Panc1 (cell line): ENCODE measurements at places on chromosomes 3 and 15.

- DNase-seq: no peak
Measured at GRCh38 chr3:43104660-43105595, 951 bp downstream of the POMGNT2 start.

GRCh38 chr15:23416349-23417276 is 30.4 kb downstream of the GOLGA6L2 start:
- no peak for DNase-seq

GRCh38 chr15:85154061-85154460 is 172.4 kb downstream of the PDE8A start:
- no peak for DNase-seq

DNA sequence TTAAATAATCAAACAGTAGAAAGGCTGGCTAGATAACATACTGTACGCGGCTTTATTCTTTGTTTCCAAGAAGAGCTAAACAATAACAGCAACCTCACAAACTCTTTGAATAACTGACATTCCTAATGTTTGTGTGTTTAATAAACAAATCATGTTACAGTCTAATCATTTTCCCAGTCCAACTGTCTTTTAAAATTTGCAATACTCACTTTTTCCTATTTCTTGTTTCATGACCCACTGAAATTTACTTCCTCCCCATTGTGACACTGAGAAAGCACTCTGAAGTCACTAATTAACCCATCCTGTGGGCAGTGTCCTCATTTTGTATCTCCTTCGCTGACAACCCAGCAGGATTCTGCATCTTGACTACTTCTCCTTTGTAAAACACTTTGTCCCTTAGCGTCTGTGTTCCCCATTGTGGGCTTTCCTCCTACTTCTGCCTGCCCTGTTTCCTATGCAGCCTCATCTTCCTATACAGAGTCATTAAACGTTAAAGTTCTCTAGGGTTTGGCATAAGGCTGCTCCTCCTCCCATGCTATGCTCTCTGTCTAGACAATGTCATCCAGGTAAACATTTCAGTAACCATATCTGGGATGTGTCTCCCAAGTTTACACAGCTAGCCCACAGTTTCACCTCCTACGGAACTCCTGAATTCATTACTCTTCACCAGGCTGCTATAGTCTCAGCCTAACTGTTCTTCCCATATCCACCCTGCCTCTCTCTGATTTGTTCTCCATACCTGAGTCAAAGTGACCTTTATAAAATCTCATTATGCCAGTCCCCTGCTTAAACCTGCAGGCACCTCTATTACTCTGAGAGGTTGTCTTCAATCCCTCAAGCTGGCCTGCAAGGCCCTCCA is 148.9 kb downstream of the GREM1 start:
- no peak for DNase-seq

GRCh38 chr3:182809531-182809930 is 16.2 kb downstream of the ATP11B start:
- no peak for DNase-seq

DNA sequence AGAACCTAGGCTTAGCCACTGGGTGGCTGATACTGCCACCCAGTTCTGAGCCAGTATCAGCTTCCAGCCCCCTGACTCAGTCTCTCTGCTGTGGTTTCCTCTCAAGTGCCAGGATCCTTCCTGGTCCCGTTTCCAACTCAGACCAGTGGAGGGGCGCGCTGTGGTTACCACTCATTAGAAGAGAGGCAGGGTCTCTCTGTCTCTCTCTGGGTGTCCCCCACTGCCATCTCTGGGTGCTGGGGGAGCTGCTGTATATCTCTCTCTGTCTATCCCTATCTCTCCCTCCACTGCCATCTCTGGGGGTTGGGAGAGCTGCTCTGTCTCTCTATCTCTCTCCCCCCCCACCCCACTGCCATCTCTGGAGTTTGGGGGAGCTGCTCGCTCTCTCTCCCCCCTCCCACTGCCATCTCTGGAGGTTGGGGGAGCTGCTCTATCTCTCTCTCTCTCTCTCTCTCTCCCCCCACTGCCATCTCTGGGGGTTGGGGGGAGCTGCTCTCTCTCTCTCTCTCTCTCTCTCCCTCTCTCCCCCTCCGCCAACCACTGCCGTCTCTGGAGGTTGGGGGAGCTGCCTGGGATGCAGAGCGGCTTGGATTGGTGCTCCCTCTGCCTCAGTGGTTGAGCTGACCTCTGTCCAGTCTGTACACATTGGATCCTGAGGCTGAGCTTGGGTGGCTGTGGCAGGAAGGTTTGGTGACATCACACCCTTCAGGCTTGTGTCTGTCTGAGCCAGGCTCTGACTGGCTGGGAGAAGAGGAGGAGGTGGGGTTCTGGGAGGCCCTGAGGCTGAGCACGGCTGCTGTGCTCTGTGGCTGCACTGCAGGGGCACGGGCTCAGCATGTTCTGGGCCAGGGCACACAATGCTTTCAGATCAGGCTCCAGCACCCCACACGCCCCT is 98.9 kb downstream of the APBA2 start:
- DNase-seq: no peak

- no peak for DNase-seq
Measured at GRCh38 chr3:178969004-178969700, 102.5 kb downstream of the ZMAT3 start.

DNA sequence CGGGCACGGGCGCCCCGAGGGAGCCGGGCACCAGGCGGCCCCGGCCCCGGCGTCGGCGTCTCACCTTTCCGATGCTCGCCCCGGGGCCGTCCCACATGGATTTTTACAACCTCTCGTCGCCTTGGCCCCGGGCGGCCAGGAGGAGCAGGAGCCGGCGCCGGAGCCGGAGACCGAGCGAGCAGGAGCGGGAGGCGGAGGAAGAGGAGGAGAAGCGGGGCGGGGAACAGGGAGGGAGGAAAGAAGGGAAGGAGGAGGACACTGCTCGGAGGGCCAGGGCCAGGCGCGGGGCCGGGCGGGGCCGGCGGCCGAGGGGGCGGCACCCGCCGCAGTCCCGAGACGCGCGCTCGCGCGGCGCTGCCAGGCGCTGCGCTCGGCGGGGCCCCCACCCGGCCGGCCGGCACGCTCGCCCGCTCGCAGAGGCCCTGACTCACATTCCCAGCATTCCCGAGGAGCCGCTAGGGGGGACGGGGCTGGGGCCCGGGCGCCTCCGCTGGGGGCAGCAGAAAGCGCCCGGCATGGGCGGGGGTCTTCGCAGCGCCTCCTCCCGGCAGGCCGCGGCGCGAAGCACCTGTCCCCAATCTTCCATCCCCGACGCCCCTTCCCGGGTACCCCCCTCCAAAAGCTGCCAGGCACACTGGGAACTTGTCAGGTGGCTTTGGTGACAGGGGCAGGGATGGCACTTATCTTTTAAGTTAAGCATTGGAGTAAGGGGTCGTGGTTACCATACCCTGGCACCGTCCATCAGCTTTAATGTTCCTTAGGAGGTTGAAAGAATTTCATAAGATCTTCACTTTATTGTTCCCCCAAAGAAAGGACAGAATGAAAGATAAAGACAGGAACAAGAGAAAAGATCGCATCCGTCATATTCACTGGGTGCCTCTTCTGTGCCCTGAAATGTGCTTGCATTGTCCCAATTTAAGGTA is at the start of gene ERC2:
Gene ERC2, minus strand, starts transcription at position 284 of the 923 bp plus-strand sequence.
- DNase-seq: no peak

DNA sequence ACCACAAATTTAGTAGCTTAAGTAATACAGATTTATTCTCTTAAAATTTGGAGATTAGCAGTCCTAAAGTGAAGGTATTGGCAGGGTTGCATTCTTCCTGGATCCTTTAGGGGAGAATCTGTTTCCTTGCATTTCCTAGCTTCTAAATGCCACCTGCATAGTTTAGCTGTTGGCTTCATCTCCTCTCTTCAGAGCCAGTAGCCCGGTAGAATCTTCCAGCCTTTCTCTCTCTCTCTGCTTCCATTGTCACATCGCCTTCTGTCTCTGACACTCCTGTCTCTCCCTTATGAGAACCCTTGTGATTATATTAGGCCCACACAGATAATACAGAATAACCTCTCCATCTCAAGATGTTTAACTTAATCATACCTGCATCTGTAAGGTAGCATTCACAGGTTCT is 21.4 kb downstream of the FAM98B start:
- DNase-seq: no peak

- no peak for DNase-seq
Measured at GRCh38 chr15:101390060-101390459, 95.0 kb upstream of the SNRPA1 start.

DNA sequence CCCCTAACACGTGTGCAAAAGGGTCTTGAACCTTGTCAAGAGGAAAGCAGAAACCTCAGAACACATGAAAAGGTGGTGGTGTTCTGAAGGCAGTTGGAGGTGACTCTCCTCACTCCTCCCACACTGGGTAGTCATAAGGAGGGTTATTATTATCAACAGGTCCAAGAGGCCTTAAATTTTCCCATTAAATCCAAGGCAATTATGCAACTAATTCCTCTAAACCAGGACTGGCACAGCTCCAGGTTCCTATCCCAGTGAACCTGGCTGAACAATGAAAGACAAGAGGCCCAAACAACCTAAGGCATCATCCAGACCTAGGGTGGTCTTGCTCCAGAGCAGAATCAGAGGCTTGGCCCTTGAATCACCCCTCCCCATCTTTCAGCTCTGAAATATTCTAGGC is 15.0 kb downstream of the MYLK start:
- DNase-seq: no peak

DNA sequence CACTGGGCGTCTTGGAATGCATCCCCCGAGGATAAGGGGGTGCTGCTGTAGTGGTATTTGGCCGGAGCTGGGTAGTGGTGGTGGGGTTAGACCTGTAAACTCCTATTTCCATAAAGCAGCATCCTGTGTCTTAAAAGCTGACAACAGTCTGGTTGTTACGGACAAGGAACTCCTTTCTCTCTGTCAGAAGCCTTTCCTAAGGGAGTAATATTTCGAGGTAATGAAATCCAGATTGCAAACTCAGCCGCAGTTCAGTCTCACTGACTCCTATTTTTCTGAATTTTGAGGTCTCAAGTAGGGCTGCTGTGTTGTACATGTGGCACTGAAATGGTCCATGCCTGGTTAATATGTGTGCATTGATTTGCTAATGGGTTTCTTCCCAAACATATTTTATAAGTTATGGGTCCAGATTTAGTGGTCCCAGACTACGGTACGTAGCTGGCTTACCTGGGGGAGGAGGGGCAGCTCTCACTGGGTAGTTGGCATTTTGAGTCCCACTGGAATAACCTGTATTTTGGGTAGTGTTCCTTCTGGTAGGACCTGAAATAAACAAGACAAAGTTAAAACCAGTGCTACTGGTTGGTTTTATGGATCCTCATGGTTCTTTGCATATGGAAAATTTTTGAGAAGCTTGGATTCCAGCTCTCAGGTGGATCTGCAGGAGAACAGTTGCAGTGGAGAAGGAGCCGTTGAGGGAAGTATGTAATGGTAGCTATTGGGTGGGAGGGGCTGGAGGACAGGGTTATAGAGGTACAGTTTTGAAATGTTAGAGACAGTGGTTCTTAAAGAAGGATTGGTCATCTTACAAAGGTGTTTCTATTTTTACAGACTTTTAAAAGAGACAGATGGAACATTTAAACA is 48.6 kb upstream of the LDHAL6B start:
- no peak for DNase-seq

GRCh38 chr3:19576343-19576742 is 357.7 kb downstream of the EFHB start:
- no peak for DNase-seq

- no peak for DNase-seq
Measured at GRCh38 chr3:126424039-126424717, 29.5 kb downstream of the CFAP100 start.

GRCh38 chr3:26132942-26133341 is 343.1 kb downstream of the OXSM start:
- DNase-seq: no peak

DNA sequence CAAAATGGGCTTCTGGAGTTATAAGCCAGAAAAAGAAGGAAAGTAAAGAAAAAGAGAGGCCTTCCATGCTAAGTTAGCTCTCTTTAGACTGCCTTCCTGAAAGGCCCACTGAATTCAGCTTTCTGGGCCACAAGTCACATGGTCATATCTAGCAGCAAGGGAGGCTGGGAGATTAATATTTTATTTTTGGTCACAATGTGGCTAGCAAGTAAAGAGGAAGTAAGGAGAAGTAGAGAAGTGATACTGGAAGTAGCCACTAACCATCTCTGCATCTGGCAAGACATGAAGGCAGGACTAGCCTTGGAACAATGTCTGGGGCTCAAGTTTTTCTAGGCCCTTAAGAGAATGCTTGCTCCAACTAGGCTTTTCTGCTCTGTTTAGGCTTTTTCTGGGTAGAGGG is 81.8 kb upstream of the UBE2E1 start:
- DNase-seq: no peak

DNA sequence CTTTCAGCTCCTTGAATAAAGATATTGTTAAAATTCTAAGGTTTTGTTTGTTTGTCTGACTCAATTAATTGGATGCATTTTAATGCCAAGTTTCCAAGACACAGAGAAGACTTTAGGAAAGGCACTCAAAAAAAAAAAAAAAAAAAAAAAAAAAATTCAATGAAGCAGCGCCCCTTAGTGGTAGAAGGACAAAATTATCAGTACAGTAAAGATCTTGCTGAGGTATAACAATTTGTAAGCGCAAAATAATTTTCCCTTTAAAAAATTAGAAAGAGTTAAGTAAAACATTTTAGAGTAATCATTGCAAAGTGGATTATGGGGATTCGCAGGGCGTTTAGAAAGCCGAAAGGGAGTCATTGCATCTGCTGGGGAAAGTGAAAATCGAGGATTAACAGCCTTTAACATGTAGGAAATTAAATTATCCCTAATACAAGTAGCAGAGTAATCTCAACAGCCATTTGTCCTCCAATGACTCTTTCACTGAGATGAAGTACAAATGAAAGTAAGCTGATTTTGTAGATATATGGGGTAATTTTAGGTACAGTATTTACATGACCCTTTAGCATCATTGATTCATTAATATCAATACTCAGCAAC is 5.8 kb upstream of the DIS3L start:
- DNase-seq: no peak

DNA sequence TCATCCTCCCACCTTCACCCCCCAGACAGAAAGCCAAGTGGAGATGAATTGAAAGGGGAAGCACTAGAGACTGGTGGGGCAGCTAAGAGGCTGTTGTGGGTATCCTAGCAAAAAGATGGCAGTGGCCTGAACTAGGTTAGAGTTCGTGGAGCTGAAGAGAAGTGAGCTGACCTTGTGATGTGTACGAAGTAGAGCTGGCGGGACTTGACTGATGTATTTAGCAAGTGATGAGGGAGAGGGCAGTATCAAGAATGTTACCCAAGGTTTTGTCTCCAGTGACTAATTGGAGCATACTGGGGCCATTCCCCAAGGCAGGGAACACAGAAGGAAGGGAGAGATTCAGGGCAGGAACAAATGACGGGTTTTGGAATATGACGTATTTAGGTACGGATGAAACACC is 50.0 kb upstream of the CP start:
- DNase-seq: no peak

DNA sequence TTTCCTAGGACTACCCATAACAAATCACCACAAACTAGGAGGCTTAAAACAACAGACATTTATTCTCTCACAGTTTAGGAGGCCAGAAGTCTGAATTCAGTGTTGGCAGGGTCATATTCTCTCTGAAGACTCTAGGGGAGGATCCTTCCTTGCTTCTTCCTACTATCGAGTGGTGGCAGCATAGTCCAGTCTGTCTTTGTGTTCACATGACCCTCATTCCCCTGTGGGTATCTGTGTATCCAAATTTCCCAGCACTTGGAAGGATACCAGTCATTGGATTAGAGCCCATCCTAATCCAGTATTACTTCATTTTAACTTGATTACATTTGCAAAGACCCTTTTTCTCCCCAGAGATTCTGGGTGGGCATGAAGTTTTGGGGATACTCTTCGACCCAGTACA is 63.8 kb downstream of the GMPS start:
- DNase-seq: no peak

- DNase-seq: no peak
Measured at GRCh38 chr3:46845397-46845859, 17.8 kb downstream of the MYL3 start.

GRCh38 chr15:67775250-67775649 is 50.1 kb upstream of the SKOR1 start:
- no peak for DNase-seq
